Stimulated activated CD8-positive, alpha-beta memory T cell treated with anti-CD3 and anti-CD28 coated beads, Interleukin-7, amount 100 ng/mL, for 4 hours (primary cell): ENCODE measurements at places on chromosomes 6 and 20.

GRCh38 chr6:169165561-169166300 is 87.9 kb downstream of the THBS2 start:
- no peak for DNase-seq

DNA sequence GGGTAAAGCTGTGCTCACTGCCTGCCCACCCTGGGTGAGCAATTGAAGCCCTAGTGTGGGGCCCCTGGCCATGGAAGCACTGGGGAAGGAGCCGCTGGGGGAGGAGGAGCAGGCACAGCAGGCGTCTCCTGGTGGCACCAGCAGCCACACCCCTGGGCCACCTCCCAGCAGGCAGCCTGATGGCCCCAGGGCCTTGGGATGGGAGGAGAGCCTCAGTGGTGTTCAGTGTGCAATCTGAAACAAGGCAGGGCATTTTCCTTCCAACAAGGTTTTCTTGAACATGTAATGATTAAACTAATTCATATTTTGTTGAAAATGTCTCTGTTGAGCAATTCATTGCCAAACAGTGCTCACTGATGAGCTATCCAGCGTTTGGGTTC is 151.0 kb downstream of the ZDHHC14 start:
- no peak for DNase-seq

DNA sequence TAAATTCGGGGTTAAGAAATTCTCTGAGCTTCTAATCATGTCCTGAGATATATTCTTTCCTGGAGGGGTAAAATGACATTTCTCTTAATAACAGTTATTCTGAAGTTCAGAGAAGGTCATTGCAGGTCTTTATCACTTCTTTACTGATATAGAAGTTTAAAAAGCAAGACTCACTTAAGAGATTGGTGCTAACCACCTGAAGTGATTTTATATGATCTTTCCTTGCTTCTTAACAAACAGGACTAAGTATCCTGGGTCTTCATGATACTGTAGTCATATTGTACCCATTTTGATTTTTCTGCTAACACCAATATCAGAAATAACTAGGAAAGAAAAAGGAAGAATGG is 39.3 kb upstream of the PRDM1 start:
- no peak for DNase-seq

- DNase-seq: no peak
Measured at GRCh38 chr6:158086504-158087223, 81.4 kb downstream of the SERAC1 start.

- DNase-seq: no peak
Measured at GRCh38 chr20:62726716-62727583, 18.3 kb downstream of the NTSR1 start.

GRCh38 chr6:5622276-5623005 is 361.1 kb downstream of the FARS2 start:
- DNase-seq: no peak

GRCh38 chr6:66605971-66606370 is 898.9 kb upstream of the EYS start:
- no peak for DNase-seq

GRCh38 chr6:148457843-148458159 is 115.2 kb downstream of the SASH1 start:
- no peak for DNase-seq

GRCh38 chr6:138196122-138196738 is 22.1 kb downstream of the PBOV1 start:
- no peak for DNase-seq

DNA sequence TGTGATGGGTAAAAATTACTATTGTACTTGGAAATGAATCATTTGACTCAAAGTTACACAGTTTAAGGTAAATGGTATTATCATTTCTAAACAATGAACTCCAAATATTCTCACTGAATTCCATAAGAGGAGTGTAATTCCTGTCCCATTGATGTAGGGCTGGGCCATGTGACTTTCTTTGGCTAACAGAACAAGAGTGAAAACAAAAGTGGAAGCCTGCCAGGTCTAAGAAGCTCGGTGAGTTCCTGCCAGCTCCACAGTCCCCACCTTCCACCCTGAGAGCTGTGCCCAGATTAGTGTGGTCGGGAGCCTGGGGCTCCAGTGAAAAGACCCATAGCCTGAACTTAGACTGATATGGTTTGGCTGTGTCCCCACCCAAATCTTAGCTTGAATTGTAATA is 24.6 kb downstream of the TBXT start:
- DNase-seq: no peak

DNA sequence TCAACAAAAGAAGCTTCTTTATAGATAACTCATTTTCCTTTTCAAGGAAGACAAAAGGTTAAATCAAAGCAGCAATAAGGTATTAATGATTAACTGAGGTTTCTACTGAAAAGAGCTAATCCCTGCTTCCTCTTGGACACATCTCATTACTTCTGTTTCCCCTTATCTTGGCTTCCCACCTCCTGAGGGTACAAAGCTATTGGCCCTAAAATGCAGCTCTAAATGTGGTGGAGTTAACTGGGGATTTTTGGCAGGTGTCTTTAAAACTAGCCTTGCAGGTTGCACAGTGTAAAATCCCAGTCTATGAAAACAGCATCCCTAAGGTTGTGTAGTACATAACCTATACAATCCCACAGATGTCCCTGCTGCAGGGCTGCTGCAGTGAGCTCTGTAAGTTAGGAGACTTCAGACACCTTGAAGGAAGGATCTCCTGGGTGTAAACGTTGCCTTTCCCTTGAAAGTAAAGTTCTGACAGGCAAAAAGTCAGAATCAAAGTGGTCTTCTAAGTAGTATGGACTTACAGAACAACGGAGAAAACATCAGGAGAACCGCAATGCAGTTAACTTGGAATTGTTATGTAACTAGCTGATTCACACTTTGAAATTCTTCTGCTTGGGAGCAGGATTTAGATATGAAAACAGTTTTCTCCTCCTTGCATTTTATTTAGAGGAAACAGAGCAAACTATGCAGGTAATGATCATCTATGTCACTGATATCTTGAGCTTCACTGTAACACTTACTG is 71.7 kb upstream of the TRAF3IP2 start:
- DNase-seq: no peak

DNA sequence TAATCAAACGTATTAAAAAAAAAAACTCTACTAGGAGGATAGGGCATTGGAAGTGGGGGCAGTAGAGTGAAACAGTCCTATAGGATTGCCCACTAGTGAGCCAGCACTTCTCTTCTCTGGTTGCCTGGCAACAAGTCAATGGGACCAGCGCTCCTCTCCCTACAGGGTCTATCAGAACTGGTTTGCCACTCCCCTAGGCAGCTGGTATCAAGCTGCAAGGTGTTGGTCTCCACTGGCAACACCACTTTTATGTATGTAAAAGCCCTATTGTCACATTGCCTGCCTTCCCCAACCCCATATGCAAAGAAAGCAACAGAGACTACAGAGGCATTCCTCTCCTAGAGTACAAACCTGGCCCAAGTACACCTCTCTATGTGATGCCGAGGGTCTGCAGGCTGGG is 166.9 kb upstream of the MCHR2 start:
- no peak for DNase-seq

DNA sequence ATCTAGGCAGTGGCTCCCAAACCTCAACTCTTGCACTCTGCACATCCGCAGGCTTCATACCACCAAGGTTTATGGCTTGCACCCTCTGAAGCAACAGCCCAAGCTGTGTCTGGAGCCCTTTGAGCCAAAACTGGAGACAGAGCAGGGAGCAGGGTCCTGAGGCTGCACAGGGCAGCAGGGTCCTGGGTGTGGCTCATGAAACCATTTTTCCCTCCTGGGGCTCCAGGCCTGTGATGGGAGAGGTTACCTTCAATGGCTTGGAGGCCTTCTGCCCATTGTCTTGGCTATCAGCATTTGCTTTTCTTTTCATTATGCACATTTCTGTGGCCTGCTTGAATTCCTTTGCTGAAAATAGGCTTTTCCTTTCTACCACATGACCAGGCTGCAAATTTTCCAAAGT is 6.3 kb upstream of the FAM184A start:
- DNase-seq: no peak

DNA sequence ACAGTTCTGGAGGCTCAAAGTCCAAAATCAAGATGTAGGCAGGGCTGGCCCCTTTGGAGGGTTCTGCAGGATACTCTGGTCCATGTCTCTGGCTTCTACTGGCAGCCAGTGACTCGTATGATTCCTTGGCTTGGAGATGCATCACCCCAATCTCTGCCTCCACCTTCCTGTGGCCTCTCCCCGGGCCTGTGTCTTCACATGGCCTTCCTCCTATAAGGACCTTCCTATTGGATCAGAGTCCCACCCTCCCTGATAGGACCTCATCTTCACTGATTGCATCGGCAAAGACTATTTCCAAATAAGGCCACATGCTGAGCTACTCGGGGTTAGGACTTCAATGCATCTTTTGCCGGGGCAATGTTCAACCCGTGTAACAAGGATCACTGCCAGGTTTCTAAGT is 509.0 kb downstream of the CD83 start:
- DNase-seq: no peak

DNA sequence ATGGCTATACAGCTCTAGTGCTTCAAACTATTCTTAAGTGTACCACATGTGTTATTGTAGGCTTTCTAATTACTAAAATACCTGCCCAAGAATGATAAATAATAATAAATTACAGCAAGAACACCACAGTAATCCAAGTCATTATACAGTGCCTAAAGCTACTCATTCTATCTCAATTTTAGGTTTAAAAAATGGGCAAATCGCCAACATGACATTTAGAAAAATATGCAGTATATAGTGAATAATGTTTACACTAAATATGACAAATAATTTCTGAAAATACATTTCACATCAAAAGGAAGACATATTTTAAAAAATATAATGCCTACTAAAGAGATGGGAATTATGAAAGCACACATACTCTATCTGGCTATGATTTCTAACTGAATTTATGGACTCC is 91.8 kb downstream of the MAN1A1 start:
- no peak for DNase-seq

DNA sequence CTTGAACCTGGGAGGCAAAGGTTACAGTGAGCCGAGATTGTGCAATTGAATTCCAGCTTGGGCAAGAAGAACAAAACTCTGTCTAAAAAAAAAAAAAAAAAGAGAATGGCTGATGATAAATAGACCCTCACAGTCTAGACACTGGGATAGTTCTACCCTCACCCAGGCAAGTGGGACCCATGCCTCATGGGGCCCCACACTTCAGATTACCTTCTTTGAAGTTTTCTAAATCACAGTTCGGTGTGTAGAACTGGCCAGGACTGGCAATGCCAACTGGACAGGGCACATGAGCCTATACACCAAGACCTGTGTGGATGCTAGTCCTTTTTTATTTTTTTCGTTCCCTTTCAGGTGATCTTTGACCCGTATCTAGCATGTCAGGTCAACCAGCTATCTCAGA is 24.3 kb upstream of the VIP start:
- no peak for DNase-seq

DNA sequence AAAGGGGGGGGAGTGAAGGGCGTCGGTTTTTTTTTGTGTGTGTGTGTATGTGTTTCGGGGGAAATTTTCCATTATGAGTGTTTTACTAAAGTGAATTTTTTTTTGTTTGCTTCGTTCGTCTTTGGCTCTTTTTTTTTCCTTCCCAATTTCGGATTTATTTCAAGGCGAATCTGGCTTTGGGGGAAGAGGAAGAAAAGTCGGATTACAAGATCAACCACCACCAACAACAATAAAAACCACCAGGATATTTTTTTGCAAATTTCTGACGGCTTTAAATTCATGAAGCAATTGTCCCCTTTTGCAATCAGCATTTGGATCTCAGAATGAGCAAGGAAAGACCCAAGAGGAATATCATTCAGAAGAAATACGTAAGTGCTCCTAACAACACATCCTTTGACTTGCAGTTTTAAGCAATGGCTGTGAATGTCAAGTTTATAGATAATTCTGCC is 372 bp downstream of the JARID2 start:
- no peak for DNase-seq

DNA sequence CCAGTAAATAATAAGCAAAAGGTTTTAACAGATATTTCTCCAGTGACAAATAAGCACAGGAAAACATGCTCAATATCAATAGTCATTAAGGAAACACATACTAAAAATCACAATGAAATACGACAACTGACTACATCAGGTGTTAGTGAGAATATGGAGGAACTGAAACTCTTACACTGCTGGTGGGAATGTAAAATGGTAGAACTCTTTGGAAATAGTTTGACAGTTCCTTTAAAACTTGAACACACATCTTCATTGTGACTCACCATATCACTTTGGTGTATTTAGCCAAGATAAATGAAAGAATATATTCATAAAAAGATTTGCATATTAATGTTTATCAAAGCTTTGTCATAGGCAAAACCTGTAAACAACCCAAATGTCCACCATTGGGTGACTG is 11.3 kb upstream of the MAP3K5 start:
- DNase-seq: no peak

DNA sequence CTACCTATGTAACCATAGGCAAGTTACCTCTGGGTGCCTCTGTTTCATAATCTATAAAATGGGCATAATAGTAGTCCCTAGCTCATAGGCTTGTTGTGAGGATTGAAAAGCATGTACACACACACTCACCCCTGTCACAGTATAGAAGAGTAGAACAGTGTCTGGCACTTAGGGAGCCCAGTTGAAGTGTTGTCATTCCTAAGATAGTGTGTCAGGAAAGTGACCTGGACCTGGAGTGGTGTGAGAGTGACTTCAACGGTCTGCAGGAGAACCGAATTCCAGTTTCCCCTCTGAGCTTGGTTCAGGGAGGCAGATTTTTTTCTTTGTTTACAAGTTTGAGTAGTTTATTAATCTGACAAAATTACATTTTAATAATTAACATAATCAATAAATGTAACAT is 229.9 kb upstream of the MAP3K7 start:
- no peak for DNase-seq

- no peak for DNase-seq
Measured at GRCh38 chr20:63167026-63167917, 48.7 kb downstream of the YTHDF1 start.
